ENCODE measurements at places on chromosomes 11 and 22. TPM values are rescaled to one million over a fixed set of nuclear protein-coding genes. Genes with fewer than 3 reads are reported as not detected.

The SCUBE2 gene
- total RNA-seq = not detected

The TMEM191C gene
- 1.1 TPM for total RNA-seq

GRCh38 chr11:19892387-19892786 is 179.8 kb downstream of the NAV2 start:
- H3K36me3 ChIP-seq = no peaks in the 10 kb centered on the region
- no peak overlapping the region for H3K4me3 ChIP-seq
- no peaks in the 10 kb centered on the region for H3K4me1 ChIP-seq
- no peak for DNase-seq

GRCh38 chr11:134272381-134273316 is 3.5 kb upstream of the GLB1L3 start:
- no peak overlapping the region for H3K27ac ChIP-seq
- no peak overlapping the region for H3K4me3 ChIP-seq
- no peak for DNase-seq

The GLB1L2 gene
- total RNA-seq = 1.9 TPM

GRCh38 chr22:36840106-36840505 is 20.7 kb upstream of the NCF4 start:
- no peak for DNase-seq
- H3K27ac ChIP-seq = no peak overlapping the region
- H3K4me1 ChIP-seq = peaks cover 9% of the 10 kb centered on the region
- H3K36me3 ChIP-seq = no peaks in the 10 kb centered on the region
- H3K27me3 ChIP-seq = peaks cover 53% of the 10 kb centered on the region

GRCh38 chr22:48566741-48567140 is 1260.9 kb downstream of the BRD1 start:
- H3K36me3 ChIP-seq = peaks cover 2% of the 10 kb centered on the region
- H3K4me3 ChIP-seq = peak overlapping the region; percentile 12
- H3K4me1 ChIP-seq = peaks cover 7% of the 10 kb centered on the region
- H3K27ac ChIP-seq = no peak overlapping the region
- peaks cover 12% of the 10 kb centered on the region for H3K27me3 ChIP-seq
- no peak for DNase-seq

The OR5AL1 gene
- total RNA-seq = not detected

- no peak overlapping the region for H3K27ac ChIP-seq
- no peaks in the 10 kb centered on the region for H3K36me3 ChIP-seq
- H3K4me3 ChIP-seq = no peak overlapping the region
- no peaks in the 10 kb centered on the region for H3K4me1 ChIP-seq
- DNase-seq = no peak
- H3K27me3 ChIP-seq = peaks cover 23% of the 10 kb centered on the region
Observed at GRCh38 chr11:45298718-45299117, 12.6 kb upstream of the SYT13 start.

- H3K27ac ChIP-seq = no peak overlapping the region
- peaks cover 24% of the 10 kb centered on the region for H3K4me1 ChIP-seq
- peaks cover 10% of the 10 kb centered on the region for H3K36me3 ChIP-seq
- H3K27me3 ChIP-seq = no peaks in the 10 kb centered on the region
- no peak overlapping the region for H3K4me3 ChIP-seq
- no peak for DNase-seq
Observed at GRCh38 chr11:699753-700152, 4.1 kb downstream of the TMEM80 start.

- H3K27ac ChIP-seq = no peak overlapping the region
- H3K27me3 ChIP-seq = no peaks in the 10 kb centered on the region
- no peak overlapping the region for H3K4me3 ChIP-seq
- no peaks in the 10 kb centered on the region for H3K4me1 ChIP-seq
Observed at GRCh38 chr11:2685051-2685450, 14.7 kb downstream of the KCNQ1OT1 start.

- no peaks in the 10 kb centered on the region for H3K4me1 ChIP-seq
- no peak overlapping the region for H3K4me3 ChIP-seq
Observed at GRCh38 chr11:6249770-6250555, 9.7 kb upstream of the CCKBR start.

The ROM1 gene
- 2.0 TPM for total RNA-seq

DNA sequence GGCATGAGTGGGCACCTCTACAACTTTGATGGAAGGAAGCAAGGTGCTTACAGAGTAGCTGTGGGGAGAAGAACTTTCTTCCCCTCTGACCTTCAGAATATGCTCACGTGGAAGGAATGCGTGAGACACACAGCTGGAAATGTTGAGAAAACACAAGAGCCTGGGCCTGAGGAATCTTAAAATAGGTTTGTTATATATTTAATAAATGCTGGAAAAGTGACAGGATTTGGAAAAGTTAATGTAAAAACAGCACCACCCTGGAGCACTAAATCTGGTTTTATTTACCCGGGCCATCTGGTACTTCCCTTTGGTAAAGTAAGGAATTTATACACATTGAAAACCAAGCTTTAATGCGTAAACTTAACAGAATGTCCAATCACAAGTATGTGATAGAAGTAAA is 14.0 kb upstream of the AMPD3 start:
- peaks cover 41% of the 10 kb centered on the region for H3K4me1 ChIP-seq
- no peak overlapping the region for H3K27ac ChIP-seq
- H3K36me3 ChIP-seq = no peaks in the 10 kb centered on the region
- no peak for DNase-seq
- H3K27me3 ChIP-seq = peaks cover 42% of the 10 kb centered on the region

The LDHAL6A gene
- total RNA-seq = not detected

DNA sequence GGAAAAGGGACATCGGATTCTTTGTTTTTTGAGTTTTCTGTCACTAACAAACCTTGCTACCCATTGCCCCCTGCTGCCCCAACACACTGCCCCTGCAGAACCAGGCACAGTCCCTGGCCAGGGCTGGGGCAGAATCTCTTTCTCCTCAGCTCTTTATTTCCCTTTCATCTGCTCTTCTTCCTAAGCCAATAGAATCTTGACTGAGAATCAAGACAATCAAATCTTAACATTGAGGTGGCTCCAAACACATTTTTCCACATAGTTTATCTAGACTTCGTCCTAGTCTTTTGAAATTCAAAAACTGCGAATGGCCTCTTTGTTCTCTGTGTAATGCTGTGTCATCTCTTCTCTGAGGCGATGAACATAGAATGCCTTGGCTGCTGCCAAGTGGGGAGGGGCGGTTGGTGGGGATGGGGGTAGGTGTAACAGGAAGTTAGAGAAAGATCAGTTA is 16.1 kb upstream of the NTM start:
- no peaks in the 10 kb centered on the region for H3K4me1 ChIP-seq
- no peak overlapping the region for H3K4me3 ChIP-seq
- H3K27me3 ChIP-seq = no peaks in the 10 kb centered on the region
- no peak for DNase-seq

DNA sequence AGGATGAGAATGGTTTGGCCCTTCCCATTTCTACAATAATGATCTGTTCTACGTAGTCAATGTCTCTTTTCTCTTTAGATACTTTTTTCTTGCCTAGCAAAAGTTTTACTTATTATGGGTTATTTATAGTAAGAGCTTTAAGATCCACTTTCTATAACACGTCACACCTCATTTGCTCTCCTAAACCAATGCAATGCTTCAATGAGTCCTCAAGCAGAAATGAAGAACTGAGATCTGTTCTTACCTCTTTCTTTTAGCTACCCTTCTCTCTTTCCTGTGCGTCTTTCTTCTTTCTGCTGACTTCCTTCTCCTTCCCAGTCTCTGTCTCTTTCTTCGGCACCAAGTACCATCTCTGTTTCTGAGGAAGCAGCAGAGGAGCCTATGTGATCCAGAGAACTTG is 61.8 kb downstream of the SNX19 start:
- no peaks in the 10 kb centered on the region for H3K36me3 ChIP-seq
- no peaks in the 10 kb centered on the region for H3K4me1 ChIP-seq
- no peak overlapping the region for H3K4me3 ChIP-seq
- DNase-seq = no peak
- H3K27me3 ChIP-seq = peaks cover 14% of the 10 kb centered on the region
- H3K27ac ChIP-seq = no peak overlapping the region

- peaks cover 7% of the 10 kb centered on the region for H3K27me3 ChIP-seq
- no peak for DNase-seq
- H3K27ac ChIP-seq = no peak overlapping the region
- H3K4me3 ChIP-seq = no peak overlapping the region
Observed at GRCh38 chr11:4455419-4455818, 6.3 kb downstream of the OR52K2 start.

The CALCA gene
- not detected for total RNA-seq

The GPR83 gene
- not detected for total RNA-seq

DNA sequence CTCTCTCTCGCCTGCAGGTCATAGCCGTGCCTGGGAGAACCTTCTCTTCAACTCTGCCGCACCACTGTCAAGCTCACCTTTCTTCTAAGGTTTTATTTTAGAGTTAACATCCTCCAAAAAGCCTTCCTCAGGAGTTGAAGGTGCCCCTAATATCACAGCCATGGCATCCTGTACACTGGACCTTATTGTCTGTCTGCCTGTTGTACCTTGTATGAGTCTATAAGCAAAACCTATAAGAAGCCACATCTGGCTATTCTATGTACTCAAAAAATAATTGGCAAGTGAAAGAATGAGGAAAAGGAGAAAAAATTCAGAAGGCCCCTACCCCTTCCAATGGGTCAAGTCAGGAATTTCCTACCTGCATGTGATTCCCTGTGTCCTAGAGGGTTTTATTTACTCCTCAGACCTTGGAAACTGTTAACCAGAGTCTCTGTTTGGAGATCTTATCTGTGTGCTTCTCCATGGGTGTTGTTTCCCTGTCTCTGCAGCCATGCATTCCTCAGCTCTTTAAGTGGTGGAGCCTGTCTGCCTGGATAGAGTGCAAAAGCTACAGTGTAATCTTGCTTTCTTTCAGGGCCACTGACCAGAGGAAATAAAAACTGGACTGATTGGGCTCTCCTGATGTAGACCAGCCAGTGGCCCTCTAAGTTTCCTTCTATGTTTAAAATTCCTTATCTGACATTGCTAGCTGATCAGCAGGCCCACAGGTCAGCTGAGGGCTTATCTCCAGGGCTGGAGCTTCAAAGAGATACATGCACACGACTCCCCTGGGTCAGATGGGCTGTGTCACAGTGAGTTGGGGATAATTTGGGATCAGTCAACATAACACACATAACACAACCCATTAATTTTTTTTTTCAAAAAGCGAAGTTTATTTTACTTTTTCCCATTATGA is 37.6 kb upstream of the TMEM135 start:
- H3K36me3 ChIP-seq = no peaks in the 10 kb centered on the region
- no peak overlapping the region for H3K4me3 ChIP-seq
- peaks cover 1% of the 10 kb centered on the region for H3K27me3 ChIP-seq

- no peak overlapping the region for H3K4me3 ChIP-seq
- DNase-seq = no peak
- no peaks in the 10 kb centered on the region for H3K4me1 ChIP-seq
- H3K27me3 ChIP-seq = peaks cover 10% of the 10 kb centered on the region
- no peaks in the 10 kb centered on the region for H3K36me3 ChIP-seq
Observed at GRCh38 chr11:31863170-31863832, 52.2 kb upstream of the PAX6 start.

The ABCG4 gene
- total RNA-seq = 0.18 TPM

The NRGN gene
- total RNA-seq = 6.1 TPM

Measured in activated CD8-positive, alpha-beta T cell treated with anti-CD3 and anti-CD28 coated beads, Interleukin-2, amount 10 ng/mL, durations not matched to agents 7 days and 5 days (primary cell).